ENCODE measurements at places on chromosomes 11 and 22.

- no peak for DNase-seq
These were observed 103.8 kb downstream of the ABTB2 start for GRCh38 chr11:34254011-34254410.

- no peak for DNase-seq
These were observed at the start of gene ABCC8 for GRCh38 chr11:17476317-17477083. ABCC8 (minus strand) TSS chr11:17476845; CDS start chr11:17476776, 69 bp downstream.

- no peak for DNase-seq
These were observed 3.1 kb upstream of the IGF2 start for GRCh38 chr11:2142300-2142759.

- no peak for DNase-seq
These were observed 104.7 kb upstream of the GUCY1A2 start for GRCh38 chr11:107123022-107123421.

DNA sequence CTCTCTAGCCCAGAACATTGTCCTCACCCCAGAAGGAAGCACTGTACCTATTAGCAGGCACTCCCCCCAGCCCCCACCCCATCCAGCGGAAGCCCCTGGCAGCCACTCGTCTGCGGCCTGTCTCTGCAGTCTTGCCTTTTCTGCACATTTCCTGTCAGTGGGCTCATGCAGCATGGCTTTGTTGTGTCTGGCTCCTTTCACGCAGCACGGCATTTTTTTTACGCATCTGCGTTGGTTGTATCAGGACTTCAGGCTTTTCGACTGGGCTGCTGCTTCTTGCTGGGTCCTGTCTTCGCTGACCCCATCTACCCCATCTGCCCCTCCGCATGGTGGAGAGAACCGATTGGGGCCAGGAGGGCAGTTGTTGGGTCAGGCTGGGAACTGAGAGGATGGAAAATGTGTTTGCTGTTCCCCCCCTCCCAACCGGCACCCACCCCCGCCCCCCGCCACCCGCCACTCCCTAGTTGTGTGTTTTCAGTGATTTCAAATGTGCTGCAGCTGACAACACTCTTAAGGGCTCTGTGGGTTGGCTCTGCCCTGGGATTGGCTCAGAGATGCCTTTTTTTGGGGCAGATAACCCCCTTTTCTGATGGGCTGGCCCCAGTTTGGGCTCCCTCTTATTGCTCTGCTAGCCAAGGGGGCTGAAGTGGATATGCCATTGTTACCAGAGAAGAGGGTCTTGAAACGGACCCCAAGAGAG lies 110.0 kb downstream of the KIAA1671 start:
- peak; percentile 43 for DNase-seq

DNA sequence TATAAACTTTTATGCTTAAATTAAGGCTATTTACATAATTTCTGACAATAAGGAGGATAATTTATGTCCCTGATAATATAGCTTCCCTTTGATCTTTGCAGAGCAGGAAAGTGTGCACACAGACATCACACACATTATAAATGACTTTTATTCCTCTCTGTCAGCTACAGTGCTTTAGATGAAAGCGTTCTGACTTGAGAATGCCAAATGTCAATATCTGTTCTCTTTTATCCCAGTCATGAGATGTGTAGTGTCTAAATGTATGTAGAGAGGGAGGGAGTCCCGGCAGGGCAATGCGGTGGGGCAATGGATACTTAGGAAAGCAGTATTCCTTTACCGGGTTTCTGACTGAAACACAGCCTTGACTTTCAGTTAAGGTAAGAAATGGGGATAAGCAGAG lies 225.4 kb upstream of the CHORDC1 start:
- no peak for DNase-seq

DNA sequence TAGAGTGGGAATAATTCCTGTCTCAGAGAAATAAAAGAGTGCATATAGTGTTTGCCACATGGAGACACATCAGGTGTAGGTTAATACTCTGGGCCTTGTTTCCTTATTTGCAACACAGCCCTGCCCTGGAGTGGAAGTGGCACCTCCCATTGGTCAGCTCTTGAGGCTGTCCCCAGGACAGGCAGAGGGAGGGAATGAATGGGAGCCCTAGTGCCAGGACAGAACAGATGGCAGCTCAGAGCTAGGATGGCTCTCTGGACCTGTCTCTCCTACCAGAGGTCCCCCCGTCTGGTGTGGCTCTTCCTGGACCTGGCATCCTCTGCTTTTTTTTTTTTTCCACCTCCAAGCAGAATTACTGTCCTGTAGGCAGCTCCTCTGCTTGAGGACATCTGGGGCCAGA lies 35.6 kb downstream of the LIMK2 start:
- DNase-seq = no peak

- no peak for DNase-seq
These were observed 183.9 kb upstream of the CTSC start for GRCh38 chr11:88521399-88521798.

GRCh38 chr22:40612291-40612751 lies 24.2 kb downstream of the MRTFA start:
- DNase-seq = no peak

- no peak for DNase-seq
These were observed 202.8 kb upstream of the MTNR1B start for GRCh38 chr11:92766698-92767097.

DNA sequence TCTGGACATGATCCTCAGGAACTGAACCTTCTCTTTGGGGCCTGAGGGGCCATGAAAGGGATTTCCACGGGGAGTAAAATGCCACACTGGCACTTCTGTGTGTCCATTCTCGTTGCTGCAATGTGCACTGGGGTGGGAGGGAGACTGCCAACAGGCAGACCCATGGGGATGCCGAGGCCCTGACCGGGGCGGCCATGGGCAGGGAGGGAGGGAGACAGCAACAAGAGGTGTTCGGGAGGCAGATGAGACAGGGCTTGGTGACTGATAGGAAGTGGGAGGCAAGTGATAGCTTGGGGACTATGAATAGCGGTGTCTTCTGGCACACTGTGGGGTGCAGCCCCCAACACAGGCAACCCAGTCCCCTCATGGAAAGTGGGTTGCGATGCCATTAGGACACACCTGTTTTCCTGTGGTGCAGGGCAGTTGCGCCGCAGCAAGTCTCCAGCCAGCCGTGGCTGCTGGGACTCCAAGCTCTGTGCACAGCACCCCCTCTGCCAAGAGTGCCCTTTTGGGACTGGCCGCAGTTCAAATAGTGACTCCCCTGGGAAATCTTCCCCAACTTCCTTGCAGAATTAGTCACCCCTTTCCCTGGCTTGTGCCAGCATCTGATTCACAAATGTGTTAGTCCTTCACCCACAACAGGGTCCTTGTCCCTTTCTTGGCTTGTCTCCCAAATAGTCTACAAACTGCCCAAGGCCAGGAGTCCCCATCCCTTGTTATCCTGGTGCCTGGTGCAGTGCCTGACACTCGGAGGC lies 88.8 kb downstream of the CHST1 start:
- DNase-seq = no peak

DNA sequence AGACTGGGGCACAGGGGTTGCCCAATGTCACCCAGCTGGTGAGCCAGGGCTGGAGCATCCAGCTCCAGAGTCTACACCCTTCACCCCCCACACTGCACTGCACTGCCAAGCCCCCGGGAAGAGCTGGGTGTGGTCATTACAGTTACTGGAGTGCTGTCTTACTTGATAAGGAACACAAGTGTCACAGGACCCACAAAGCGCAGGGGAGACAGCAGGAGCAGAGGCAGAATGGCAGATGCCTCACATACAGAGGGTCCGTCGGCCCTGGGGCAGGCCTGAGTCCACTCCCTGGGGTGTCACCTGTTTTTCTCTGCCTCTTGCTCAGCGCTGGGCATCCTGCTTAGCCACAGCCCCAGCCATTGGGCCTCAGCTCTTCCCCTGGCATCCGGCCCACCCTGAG lies 7.7 kb downstream of the IL2RB start:
- no peak for DNase-seq

GRCh38 chr11:127117231-127117739 lies 116.7 kb upstream of the KIRREL3 start:
- DNase-seq = no peak

- no peak for DNase-seq
These were observed 12.9 kb downstream of the CCDC82 start for GRCh38 chr11:96376796-96377195.

Measured in stimulated activated CD4-positive, alpha-beta T cell treated with anti-CD3 and anti-CD28 coated beads, Interleukin-12 subunit alpha, Interleukin-12 subunit beta, amount 100 ng/mL, for 4 hours (primary cell).